DMS153 (cell line): ENCODE measurements at places on chromosomes 16 and 17.

GRCh38 chr17:58291246-58291645 is 10.5 kb upstream of the MPO start:
- DNase-seq = no peak

DNA sequence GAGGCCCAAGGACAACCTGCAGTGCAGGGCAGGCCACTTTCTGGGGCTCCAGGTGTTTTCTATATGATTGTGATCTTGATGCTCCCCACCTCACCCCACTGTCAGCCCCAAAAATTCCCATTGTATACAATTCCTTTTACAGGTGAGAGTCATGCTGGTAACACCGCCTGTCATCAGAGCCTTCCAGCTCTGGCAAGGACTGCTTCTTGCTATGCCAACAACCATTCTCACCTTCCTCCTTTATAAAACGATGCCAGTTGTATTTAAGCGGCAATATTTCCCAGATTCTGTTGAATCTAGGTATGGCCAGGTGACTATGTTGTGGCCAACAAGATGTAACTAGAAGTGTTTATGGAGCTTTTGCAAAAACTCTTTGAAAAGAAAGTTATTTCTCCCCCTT is 30.4 kb upstream of the CALB2 start:
- no peak for DNase-seq

- DNase-seq = no peak
Measured at GRCh38 chr16:65895906-65896305, 470.6 kb upstream of the CDH5 start.

GRCh38 chr16:4723071-4723767 is 10.9 kb downstream of the ANKS3 start:
- no peak for DNase-seq

DNA sequence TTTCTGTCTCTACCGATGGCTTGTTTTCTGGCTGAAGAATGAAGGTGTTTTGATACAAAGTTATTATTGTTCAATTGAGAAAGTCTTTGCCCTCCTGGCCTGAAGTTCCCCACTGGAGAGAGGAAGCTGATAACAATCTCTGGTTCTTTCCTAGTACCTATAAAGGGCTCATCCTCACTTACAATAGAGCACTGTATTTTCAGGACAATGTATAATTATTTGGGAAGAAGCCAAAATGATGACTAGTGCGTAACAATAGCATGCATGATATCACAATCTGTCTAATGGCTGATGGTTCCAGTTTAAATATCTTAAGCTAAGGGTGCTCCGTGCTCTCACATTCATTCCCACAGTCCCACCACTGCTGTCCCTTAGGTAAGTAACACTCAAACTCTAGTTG is 230.7 kb downstream of the IRX3 start:
- DNase-seq = no peak

GRCh38 chr16:46843898-46844642 is 13.1 kb upstream of the C16orf87 start:
- DNase-seq = no peak

- DNase-seq = no peak
Measured at GRCh38 chr17:44438636-44439035, 49.2 kb upstream of the ITGA2B start.

DNA sequence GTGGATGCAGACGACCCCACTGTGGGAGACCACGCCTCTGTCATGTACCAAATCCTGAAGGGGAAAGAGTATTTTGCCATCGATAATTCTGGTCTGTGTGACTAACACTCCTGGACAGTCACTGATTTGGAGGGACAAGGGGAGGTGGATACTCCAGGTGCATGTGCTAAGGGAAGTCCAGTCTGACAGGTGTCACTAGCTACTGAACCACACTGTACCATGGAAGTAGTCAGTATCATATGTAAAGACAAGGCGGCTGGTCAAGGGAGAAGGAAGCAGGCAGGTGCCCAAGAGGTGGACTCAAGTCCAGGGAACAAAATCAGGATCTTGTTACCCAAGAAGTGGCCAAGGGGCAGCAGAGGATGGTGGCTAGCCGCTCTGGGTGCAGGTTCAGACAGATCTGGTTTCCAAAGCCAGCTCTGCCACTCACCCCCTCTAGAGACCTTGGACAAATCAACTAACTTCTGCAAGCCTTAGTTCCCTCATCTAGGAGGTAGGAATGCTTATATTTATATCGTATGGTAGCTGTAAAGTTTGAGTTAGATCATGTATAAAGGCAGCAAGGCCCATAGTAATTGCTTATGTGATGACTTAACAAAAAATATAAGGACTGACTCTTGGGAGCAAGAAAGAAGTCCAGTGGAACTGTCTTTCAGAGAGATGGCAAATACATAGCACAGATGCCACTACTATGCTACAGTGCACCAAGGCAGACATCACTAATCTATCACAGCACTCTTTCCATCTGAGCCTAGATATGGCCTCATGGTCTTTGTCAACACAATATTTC is 22.1 kb downstream of the CDH5 start:
- DNase-seq = no peak

DNA sequence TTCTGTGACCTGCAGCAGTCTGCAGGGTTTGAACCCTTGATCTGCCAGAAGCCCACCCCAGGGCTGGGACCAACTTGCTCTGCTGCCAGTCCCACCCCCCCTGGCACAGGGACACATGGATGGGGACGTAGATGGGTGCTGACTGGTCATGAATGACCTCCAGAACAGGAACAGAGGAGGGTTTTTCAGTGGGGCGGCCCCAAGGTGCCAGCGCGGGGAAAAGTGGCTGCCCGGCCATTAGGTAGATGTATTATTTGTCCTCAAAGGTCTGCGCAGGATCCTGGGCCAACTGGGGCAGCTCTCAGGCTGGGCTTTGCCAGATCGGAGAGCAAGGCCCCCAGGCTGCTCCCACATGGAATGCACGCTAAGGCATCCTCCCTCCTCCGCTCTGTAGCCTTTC is 265.2 kb upstream of the TNRC6C start:
- no peak for DNase-seq

GRCh38 chr17:46002311-46002972 is 3.4 kb downstream of the STH start:
- DNase-seq = peak; percentile 38

DNA sequence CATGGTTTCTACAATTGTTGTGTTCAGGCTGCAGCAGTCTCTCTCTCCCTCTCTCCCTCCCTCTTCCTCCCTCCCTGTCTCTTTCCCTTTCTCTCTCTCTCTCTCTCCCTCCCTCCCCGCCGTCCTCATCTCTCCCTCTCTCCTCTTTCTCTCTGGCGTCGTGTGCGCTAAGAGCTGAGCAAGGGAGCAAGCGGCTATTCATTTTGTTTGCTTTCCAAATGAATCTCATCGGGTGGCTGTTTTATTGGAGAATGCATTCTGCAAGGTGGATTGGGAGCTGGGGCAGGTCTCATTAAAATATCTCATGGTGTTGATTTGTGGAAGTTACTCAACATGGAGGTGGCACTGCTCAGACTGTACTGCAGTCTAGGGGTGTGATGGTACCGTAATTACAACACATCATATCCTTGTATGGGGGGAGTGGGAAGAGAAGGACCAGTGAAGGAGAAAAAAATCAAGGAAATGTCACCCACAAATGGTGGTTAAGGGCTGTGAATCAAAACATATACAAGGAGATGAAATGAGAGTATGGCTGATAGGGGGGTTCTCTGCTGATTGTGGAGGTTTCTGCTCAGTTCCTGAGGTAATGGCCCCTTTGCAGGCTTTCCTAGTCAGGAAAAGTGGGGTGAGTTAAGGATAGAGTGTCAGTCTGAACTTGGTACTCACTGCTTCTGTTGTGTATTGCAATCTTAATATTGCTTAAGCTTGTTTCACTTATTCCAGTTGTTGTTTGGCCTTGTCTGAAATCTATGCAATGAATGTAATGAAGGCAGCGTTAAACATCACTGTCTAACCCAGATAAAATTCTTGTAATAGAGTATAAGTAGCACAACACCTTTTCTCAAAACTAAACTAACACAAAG is 2.7 kb downstream of the MSL1 start:
- DNase-seq = peak; percentile 32

GRCh38 chr16:2514333-2515179 is 804 bp downstream of the ATP6V0C start:
- DNase-seq = no peak

DNA sequence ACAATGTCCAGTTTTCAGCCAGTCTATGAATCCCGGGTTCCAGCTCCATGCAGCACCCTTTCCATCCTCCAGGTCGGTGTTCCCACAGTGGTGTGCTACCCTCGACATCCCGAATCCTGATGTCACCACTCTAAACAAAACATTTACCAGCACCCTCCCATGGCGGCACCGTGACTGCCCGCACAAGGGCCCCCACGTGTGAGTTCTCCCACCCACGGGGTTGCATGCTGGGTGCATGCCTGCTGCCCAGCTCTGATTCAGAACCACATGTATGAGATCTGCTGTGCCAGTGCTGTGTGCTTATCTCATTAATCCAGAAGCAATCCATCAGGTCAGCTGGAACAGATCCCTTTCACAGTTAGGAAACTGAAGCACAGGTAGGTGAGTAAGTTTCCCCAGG is 57.4 kb downstream of the C16orf78 start:
- DNase-seq = no peak

DNA sequence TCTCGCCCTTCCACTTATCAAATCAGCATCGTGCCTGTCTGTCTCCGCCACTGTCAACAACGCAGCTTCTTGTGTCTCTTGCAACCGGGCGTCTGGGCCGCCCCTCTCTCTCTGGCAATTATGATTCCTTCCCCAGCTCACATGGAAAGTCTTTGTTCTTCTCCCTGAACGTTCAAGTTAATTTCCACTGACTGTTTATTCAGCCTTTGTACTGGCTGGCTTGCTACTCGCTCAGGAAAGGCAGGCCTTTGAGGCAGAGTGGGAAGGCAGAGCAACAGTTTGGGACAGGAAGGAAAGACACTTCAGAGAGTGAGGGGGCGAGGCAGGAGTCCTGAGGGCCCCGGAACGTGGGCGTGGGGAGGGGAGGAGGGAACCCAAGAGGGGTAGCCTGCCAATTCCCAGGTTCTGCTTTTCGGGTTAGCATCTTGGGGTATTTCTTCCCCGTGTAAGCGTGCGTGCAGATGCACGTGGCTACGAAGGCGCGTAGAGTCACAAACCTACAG is 50.8 kb downstream of the AKAP1 start:
- peak; percentile 62 for DNase-seq

GRCh38 chr16:67474551-67475455 is 6.2 kb downstream of the ATP6V0D1 start:
- no peak for DNase-seq

GRCh38 chr17:36597226-36597625 is 4.2 kb upstream of the MRM1 start:
- no peak for DNase-seq

GRCh38 chr17:17241656-17242055 is 4.7 kb upstream of the FLCN start:
- no peak for DNase-seq

- peak; percentile 58 for DNase-seq
Measured at GRCh38 chr16:31179747-31180459, at the start of gene FUS. Gene FUS, plus strand, starts transcription at chr16:31180139. Its CDS starts 76 bp downstream, at chr16:31180215.

GRCh38 chr16:8967132-8967821 is 3.6 kb upstream of the USP7 start:
- no peak for DNase-seq

DNA sequence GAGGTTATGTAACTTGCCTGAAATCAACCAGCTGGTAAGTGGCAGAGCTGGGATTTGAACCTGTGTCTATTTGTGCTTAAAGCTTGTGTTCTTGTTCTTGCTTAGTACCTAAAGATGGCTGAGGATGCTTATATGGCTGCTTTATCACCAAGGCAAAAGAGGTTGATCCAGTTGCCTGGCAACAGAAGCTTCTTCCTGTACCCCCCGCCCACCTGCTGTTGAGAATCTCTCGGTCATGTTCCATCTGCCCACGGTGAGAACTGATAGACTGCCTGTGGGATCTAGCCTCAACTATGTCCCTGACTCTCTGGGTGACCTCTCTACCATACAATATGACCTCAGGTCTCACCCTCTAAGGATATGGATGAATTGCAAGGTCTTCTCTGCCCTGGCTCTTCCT is 60.7 kb downstream of the ABCC6 start:
- no peak for DNase-seq

GRCh38 chr16:87556941-87557459 is 45.3 kb upstream of the JPH3 start:
- DNase-seq = no peak

DNA sequence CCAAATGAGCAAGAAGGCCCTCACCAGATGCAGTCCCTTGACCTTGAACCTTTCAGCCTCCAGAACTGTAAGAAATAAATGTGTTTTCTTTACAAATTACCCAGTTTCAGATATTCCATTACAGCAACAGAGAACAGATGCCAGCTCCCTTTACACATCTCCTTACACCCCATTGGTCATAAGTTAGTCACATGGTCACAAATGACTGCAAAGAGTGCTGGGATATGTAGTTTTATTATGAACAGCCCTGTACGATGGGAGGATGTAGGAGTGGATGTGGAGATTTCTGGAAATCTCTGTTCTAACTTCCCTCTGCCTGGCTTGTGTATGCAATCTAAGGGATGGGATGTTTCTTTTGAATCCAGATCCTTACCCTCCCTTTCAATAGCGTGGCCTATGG is 13.3 kb upstream of the RPL38 start:
- peak; percentile 56 for DNase-seq

DNA sequence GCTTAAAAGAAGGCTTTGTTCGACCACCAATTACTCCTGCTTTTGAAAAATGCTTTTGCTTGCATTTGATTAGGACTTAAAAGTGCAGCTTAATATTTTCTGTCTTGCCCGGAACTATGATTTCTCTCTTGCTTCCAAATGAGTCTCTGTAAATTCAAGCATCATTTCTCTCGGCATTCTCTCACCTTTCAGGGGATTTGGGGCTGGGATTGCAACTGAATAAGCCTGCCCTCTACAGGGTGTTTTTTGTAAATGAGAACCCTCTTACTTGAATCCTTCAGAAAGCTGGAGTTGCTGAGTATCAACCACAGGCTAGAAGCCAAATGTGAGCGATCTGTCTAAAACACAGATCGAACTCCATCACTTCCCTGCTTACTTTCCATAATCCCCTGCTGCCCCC is 234.6 kb downstream of the TMEM114 start:
- peak; percentile 25 for DNase-seq

DNA sequence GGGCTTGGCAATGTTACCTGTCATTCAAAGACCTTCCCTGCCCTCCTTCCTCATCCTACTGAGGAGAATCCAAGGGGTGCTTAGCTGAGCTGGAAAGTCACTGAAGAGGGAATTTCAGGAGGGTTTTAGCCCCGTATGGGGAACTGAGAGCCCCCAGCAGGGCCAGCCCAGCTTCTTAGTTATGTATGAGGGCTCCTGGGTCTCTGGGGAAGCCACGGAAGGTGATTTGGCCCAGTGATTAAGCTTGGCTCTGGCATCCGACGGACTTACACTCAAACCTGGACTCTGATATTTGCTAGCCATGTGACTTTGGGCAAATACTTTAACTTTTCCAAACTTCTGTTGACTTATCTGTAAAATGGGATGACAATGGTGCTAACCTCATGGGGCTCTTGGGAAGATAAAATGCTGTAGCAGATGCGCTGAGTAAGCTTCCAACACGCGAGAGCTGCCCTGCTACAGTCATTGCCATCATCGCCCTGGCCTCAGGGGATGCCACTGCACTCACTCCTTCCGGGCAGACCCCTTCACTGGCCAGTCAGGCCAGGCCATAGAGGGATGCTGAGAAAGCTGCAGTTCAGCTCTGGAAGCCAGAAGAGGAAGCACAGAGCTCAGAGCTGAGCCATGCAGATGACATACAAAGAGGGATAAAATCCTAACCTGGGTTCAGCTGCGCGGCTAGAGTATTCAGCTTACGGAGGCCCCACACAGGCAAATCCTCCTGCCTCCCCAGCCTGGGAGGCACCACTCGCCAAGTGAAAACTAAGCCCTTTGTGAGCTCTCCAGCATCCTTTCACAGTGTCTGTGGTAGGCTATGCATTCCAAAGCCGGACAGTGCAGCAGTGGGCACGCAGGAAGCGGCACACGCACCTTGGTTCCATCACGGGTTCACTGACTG is 44.9 kb upstream of the PIK3R6 start:
- DNase-seq = no peak

- DNase-seq = no peak
Measured at GRCh38 chr17:73731733-73732132, 87.5 kb upstream of the SDK2 start.
